Activated CD4-positive, alpha-beta T cell treated with anti-CD3 and anti-CD28 coated beads for 24 hours (primary cell): ENCODE measurements at places on chromosomes 5 and 9.

- no peak for DNase-seq
These were observed 9.6 kb upstream of the AHRR start for GRCh38 chr5:311963-312362.

- DNase-seq = no peak
These were observed 217.5 kb downstream of the MAN2A1 start for GRCh38 chr5:109907189-109907588.

DNA sequence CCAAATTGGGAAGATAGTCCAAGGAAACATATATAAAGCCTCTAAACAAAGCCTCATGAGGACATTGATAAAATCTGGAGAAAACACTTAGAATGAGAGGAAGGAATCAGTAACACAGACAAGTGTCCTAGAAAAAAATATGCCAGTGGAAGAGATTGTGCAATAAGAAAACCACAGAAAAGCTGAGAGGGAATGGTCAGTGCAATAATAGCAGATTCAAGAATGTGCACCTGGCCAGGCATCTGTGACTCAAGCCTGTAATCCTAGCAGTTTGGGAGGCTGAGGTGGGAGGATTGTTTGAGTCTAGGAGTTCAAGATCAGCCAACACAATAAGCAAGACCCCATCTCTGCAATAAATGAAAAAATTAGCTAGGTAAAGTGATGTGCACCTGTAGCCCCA, 691.2 kb upstream of the CDH6 start:
- no peak for DNase-seq

GRCh38 chr5:66896171-66896570, 300.0 kb downstream of the MAST4 start:
- DNase-seq = no peak

- DNase-seq = no peak
These were observed 24.7 kb upstream of the TAS2R1 start for GRCh38 chr5:9654886-9655285.

DNA sequence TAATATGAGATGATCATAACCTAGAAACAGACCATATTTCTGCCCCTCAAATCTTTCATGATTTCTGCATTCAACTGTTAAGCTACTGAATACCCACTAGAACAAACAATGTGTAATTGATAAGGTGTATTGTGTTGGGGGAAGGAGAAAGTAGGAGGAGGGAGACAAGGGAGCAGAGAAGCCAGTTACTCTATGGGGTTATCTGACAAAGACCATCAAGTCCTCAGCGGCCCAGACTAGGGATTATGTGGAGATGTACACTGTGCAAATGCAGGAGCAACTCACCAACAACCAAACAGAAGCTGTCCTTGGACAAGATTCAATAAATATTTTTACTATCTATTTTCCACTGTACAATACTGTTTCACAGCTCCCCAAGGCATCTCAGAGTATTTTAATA, 2.7 kb downstream of the NRG2 start:
- DNase-seq = no peak

GRCh38 chr9:105373723-105374122, 74.1 kb upstream of the FSD1L start:
- DNase-seq = no peak

DNA sequence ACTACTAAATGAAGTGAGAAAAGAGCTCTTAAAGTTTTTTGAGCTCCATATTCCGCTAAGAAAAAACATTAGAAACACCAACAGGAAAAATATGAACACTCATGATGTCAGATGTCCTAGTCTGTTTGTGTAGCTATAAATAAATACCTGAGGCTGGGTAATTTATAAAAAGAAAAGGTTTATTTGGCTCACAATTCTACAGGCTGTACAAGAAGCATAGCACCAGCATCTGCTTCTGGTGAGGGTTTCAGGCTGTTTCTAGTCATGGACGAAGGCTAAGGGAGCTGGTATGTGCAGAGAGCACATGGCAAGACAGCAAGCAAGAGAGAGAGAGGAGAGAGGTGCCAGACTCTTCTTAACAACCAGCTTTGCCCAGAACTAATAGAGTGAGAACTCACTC, 186.2 kb downstream of the PLK2 start:
- DNase-seq = no peak

- DNase-seq = no peak
These were observed 33.6 kb downstream of the LRRTM2 start for GRCh38 chr5:138841531-138841930.

DNA sequence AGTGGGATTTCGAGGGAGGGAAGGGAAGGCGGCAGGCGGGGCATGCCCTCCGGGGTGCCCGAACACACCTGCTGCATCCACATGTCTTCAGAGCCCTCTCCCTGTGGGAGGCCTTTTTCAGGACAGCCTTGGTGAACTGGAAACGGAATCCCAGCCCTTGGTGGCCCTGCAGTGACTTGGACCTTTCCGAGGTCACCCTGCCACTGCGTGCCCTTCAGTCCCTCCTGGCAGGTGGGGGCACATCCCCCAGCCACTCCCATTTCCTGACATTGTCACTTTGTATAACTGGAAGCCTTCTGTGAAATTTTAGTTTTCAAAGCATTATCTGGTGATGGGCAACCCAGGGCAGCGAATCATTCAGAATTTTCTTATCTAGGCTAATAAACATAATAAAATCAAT, 11.0 kb upstream of the AHRR start:
- DNase-seq = no peak

DNA sequence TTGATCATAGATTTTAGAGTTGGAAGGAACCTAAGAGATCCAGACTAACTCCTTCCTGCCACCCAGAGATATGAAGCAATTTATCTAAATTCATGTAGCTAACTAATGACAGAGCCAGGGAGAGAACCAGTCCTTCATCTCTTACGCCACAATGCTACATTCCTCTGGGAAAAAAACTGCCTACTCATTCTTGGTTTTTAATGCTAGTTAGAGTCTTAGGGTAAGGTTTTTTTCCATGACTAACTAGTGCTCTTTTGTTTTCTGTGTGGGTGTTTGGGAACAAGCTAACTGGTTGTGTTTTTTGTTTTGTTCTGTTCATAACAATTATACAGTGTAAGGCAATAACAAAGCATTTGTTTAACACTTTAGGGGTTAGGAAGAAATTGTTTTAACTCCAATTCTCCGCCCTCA, 52.4 kb downstream of the SLC44A1 start:
- DNase-seq = no peak

GRCh38 chr9:132042324-132042723, 37.3 kb downstream of the MED27 start:
- DNase-seq = no peak

DNA sequence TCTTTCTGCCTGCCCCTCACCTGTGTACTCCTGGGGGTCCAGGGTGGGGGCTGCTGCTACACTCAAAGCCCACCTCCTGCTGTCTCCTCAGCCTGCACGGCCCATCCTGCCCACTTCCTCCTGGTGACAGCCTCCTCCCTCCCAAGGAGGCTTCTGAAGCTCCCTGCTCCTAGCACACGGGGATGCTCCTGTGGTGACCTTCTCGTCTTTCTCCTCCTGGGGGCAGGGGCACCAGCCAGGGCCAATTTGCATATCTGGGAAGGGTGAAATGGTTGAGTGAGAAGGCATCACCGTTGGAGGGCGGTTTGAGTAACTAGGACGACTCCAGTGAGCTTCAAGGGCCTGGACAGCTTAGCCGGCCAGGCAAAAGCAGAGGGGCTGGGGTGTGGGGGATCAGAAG, 51.9 kb upstream of the COL5A1 start:
- DNase-seq = no peak

- no peak for DNase-seq
These were observed 580.0 kb upstream of the ARRDC3 start for GRCh38 chr5:91963166-91963565.

DNA sequence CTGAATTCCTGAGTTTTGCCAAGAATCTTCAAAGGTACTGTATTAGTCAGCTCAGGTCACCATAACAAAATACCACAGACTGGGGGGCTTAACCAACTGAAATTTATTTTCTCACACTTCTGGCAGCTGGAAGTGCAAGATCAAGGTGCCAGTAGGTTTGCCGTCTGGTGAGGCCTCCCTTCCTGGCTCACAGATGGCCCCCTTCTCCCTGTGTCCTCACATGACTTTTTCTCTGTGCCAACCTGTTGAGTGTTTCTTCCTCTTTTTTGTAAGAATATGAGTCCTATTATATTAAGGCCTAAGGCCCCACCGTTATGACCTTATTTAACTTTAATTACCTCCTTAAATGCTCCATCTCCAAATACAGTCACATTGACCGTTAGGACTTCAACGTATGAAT, 156.1 kb upstream of the KIF2A start:
- no peak for DNase-seq

DNA sequence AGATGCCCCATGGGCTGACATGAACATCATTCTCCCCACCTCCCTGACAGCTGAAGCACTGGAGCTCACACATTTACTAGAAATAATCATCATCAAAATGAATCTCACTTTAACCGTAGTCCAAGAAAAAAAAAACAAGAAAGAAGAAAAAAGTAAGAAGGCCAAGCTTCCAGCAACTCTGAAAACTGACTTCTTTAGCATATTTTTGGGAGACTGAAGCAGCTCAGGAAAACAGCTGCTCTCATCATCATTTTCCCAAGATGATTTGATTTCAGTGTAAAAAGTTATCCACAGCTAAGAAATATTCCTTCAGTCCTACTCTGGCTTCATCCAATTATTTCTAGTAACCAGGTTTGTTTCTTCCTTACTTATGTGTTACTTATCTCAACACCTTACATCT, 91.7 kb downstream of the GLDC start:
- DNase-seq = no peak

DNA sequence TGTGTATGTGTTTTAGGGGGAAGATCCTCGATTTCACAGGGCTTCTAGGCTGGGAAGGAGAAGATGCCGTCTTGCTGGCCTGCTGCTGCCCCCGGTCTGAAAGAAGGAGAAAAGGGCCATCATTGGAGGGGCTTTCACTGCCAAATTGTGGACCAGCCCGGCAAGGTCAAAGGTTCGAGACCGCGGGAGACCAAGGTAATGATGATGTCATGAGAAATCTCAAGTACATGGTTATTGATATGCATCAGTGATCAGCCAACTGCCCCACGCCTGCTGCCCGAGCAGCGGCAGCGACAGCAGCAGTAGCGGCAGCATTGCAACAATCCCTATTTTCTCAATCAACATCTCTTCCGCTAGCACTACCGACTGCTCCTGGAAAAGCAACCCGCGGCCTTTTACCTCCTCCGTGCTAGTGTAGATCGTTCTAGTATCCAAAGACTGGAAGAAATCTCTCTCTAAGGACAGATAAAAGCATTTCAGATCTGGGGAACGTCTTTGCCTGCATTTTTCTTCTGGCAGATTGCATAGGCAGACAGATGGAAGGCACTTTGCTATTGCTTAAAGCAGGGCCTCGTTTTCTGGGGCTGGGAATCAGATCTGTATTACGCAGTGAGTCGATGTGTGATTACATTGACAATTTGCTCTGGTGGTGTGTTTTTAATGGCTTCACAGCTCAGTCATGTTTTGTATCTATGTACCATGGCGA, 215.3 kb downstream of the MEF2C start:
- DNase-seq = no peak

DNA sequence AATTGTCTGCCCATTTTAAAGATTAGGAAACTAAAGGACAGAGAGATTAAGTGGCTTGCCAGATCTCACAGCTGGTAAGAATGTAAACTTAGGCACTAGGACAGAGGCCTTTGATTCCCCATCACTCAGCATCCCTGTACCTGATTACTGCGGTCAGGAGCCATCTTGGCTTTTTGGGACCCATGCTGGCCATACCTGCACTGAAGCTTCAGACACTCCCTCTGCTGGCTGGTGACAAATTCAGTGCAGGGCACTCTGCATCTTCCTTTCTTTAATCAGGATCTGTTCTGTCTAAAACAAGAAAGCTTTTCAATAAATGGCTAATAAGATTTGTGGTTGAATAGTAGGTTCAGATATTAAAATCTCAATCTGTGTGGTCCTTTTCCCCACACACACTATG, 215.5 kb upstream of the RORB start:
- DNase-seq = no peak

DNA sequence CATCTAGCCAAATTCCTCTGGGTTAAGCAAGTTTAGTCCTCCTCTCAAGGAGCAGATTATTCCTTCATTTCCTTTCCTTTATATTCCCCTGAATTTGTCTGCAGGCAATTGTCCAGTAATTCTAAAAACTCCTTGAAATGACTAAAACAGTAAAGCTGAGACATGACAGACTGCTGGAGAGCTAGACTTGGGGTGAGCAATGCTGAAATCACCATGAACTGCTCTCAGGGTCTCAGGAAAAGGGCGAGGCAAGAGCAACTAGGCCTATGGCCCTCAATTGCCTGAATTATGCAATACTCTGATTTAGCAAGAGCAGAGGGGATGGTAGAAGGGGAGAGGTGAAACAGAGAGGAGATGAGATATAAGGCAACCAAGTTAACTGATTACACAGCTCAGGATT, 172.9 kb upstream of the NREP start:
- DNase-seq = no peak

DNA sequence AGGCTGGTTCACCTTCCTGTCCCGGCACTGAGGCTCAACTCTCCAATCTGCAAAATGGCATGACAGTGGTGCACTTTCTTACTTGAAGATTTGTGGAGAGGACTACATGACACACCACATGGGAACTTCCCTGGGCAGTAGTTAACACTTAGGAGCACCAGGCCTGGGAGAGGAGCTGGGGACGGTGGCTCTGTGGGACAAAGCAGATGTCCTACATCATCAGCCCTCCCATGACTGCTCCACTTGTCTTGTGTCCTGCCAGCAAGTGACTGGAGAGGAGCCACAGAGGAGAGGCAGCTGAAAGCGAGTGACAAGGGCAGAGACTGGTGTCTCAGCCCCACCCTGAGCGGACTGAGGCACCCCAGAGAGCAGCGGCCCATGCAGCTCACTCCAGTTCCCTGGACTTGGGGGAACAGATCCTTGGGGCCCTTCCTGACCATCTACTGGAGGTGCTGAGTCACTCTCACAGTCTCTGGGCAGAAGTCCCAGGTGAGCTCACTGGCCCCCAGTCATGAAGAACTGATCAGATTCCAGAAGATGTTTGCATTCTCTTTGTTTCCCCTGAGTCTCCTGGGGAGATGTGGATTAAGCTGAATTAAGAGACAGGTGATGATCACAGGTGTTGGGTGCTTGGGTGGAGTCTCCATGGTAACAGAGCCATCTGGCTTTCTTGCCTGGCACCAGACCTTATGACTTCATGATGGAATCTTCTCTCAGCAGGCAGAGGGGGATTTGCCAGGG, 13.2 kb upstream of the SLC25A48 start:
- DNase-seq = no peak

GRCh38 chr9:87307848-87308247, 189.8 kb upstream of the DAPK1 start:
- no peak for DNase-seq

GRCh38 chr9:93624977-93625376, 48.6 kb downstream of the PHF2 start:
- no peak for DNase-seq

DNA sequence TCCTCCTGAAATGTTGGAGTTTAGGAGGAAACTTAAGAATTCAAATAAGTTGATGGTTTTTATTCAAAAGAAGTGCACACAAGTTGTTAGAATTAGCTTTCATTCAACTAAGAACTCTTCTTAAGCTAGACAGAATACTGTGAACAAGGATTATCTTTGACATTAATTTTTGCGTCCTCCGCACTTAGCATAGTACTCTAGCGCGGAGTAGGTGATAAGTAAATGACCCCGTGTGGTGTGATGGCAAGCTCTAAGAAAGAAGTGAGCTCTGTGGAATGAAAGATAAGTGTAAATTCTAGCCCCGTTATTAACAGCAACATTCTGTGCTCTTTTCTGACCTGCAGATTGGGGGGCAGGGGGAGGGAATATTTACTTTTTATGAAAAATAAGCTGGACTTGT, 1.0 kb downstream of the BRIX1 start:
- no peak for DNase-seq

GRCh38 chr5:103867857-103868598, 305.4 kb upstream of the NUDT12 start:
- no peak for DNase-seq

- no peak for DNase-seq
These were observed 145.7 kb downstream of the ARHGAP26 start for GRCh38 chr5:142915813-142916424.
